ENCODE measurements at places on chromosomes 4 and X.

DNA sequence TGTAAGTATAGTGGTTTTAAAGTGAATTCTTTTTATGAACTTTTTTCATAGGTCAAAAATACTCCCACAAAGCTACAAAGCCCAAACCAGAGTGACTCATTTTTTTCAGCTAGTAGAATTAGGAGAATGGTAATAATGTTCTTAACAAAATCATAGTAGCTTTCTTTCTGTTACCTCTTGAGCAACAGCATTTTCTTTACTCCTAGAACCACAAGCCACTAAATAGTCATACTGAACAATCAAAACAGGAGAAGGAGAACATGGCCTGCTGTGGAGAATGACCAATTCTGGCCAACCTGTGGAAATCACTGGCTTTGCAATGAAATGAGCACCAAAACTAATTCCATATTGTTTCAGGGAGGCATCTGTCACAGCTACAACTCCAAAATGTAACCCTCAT is 112.9 kb downstream of the AMMECR1 start:
- DNase-seq, result peak; percentile 78

- peak; percentile 26 for DNase-seq
Measured at GRCh38 chrX:54043541-54044125, 640 bp downstream of the PHF8 start.

- no peak for DNase-seq
Measured at GRCh38 chr4:81666491-81666890, 194.8 kb upstream of the RASGEF1B start.

DNA sequence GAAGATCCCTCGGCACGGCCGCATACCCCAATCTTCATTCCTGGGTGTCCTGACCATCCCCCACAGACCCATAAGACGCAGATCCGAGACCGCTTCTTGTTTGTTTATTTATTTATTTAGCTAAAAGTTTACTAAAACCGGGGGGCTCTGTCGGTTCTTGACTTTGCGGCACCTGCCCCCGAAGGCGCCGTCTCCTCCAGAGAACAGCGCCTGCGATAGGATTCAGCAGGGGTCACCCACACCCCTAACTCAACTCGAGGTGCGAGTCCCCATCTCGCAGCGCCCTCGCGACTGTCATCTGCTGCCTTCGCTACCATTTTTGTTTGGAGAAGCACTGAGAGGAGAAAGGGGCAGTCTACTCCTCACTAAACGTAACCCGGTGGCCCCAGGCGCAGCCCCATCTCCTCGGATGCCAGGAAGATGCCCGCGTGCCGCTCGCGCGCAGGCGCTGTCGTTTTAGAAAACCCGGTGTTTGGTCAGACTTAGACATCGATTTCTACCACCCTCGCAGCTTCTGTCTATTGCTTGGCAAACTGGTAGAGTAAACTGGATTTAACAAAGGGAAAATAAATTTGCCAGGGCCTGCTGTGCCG is 18.9 kb upstream of the GPR101 start:
- no peak for DNase-seq

DNA sequence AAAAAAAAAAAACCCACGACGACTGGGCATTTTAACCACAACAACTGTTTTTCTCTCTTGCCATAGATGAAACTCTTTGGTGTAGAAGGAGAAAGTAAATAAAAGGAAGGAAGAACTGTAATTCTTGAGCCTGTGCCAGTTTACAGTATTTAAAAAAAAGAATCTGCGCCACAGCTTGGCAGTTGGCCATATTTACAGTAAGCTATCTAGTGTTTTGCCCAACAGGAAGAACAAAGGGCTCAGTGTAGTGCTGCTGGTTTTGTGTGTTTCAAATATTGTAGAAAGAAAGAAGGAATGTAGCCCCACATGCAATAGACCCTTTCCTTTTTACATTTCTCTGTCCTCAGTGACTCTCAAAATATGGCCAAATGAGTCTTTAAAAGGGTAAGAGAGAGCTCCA is 66.1 kb downstream of the NR3C2 start:
- DNase-seq, result peak; percentile 57

DNA sequence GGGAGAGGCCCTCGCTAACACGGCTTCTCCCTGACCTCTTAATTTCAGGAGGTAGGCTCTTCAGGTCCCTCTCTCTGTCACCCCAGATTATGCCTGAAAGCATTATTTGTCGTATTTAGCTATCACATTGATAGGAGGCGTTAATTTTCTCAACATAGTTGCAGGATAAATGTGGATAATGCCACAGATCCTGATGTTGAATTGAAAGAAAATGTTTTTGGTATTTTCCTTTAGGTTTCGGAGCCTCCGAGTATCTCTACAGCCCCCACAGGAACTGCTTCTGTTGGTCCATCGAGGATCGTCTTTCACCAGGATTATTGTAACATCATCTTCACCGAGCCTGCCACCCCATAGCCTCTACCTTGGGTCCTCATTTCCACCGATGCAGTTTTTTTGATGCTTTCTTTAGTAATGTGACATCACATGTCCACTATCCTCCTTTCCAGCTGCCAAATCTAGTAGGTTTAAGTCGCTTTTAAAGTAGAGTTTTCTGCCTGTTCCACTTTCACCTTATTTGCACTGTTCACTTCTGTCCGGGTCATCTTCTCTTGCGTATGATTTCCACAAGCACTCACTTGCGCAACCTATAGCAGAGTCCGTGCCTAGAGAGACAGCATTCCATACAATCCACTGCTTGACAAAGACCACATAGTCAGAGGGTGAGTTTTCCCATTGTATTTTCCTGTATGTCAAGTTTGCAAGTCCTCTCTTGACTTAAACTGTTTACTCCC is 665 bp downstream of the TIGD2 start:
- DNase-seq, result peak; percentile 98
